ENCODE measurements at places on chromosomes 7 and 10.

GRCh38 chr10:22958338-22958737 is 30.5 kb downstream of the ARMC3 start:
- peak; percentile 66 for DNase-seq

DNA sequence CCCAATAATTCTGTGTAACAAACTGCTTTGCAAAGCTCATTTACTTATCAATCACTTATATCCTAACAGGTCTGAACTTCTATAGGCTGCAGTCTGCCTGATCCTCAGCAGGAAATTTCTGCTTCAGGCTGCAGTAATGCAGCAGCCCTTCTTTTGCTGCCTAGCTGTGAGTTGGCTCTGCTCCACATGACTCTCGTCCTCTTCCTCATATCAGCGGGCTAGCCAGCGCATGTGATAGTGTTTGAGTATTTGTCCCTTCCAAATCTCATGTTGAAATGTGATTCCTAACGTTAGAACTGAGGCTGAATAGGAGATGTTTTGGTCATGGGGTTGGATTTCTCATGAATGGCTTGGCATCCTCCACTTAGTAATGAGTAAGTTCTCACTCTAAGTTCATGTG is 387.8 kb downstream of the SEMA3D start:
- DNase-seq, result peak; percentile 20

DNA sequence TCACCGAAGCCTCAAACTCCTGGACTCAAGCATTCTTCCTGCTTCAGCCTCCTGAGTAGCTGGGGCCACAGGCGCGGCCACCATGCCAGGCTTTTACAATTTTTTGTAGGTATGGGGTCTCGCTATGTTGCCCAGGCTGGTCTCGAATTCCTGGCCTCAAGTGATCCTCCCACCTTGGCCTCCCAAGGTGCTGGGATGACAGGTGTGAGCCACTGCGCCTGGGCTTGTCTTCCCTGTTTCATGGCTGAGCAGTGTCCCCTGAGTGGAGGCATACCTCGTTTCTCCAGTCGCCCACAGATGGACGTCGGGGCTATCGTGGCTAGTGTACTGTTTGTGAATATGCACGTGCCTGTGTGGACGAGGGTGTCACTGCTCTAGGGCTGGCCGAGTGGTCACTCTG is 11.3 kb downstream of the INPP5A start:
- DNase-seq, result no peak

- DNase-seq, result peak; percentile 74
Measured at GRCh38 chr7:76359978-76360638, 1.3 kb upstream of the YWHAG start.

DNA sequence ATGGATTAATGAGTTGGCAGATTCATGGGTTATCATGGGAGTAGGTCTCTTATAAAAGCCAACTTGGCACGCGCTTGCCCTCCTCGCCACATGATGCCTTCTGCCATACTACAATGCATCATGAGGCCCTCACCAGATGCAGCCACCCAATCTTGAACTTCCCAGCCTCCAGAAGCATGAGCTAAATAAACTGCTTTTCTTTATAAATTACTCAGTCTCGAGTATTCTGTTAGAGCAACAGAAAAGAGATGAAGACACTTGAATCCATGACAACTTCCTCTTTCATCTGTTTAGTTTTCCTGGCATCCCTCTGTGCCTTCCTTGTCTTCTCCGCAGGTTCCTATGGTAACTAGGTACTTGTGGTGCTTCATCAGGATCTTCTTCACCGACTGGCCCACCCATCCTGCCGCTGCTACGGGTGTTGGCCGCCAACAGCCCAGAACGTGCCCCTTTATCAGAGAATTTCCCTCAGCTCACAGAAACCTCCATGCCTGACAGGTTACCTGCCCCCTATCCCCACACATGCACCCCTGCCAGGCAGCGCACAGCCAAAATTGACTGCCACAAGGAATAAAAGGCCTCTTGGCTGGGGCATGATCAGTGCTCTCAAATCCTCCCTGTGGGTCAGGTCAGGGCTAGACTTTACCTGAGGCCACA is 28.0 kb upstream of the PPIF start:
- no peak for DNase-seq

- DNase-seq, result no peak
Measured at GRCh38 chr10:104328646-104328895, 9.7 kb downstream of the ITPRIP start.

- no peak for DNase-seq
Measured at GRCh38 chr7:38506004-38506403, 125.2 kb downstream of the AMPH start.

GRCh38 chr7:71871446-71871845 is 540.7 kb downstream of the CALN1 start:
- no peak for DNase-seq

DNA sequence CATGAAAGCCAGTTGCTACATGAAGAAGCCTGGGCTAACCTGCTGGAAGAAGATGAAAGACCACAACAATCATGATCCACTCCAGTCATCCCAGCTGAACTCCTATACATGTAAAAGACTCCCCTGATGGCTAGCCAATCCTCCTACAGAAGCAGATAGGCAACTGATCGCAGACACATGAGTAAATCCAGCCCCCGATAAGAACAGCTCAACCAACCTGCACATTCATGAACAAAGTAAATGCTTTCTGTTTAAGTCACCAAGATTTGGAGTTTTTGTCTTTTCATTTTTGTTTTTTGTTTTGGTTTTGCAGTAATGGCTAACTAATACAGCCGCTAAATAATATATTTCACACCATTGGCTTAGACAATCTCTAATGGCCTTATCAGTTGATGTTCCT is 53.7 kb downstream of the PRLHR start:
- no peak for DNase-seq

DNA sequence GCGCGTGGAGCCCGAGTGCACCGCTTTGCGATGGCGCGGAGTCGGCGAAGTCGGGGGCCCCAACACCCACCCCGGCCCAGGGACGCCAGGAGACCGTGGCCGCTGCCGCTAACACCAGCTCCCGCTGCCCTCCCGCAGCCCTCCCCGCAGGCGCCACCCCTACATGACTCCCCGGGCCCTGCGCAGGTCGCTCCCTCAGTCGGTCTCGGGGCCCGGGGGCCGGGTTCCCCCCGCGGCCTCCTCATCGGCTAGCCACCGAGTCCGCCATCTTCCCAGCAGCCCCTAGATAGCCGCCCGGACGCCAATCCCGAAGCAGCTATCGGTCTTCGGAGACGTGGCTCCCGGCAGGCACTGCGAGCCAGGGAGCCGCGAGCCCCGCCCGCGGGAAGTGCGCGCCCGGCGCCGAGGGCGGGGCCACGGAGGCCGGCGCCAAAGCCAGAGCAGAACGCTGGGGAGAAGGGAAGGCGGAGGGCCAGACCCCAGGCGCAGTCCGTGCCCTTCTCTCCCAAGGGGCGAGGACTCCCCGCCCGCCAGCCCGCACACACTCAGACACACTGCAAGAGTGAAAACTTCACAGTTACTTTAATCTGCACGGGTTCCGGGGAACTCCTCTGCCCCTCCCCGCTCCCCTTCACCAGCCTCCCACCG is at the start of gene FASTK:
Gene FASTK (minus strand): TSS at position 288 of the 648 bp plus-strand sequence. CDS start 43 bp downstream, at position 245.
- peak; percentile 92 for DNase-seq

GRCh38 chr10:75117995-75118394 is 6.5 kb downstream of the SAMD8 start:
- DNase-seq, result peak; percentile 53

- no peak for DNase-seq
Measured at GRCh38 chr10:4390219-4390618, 435.8 kb upstream of the AKR1E2 start.

DNA sequence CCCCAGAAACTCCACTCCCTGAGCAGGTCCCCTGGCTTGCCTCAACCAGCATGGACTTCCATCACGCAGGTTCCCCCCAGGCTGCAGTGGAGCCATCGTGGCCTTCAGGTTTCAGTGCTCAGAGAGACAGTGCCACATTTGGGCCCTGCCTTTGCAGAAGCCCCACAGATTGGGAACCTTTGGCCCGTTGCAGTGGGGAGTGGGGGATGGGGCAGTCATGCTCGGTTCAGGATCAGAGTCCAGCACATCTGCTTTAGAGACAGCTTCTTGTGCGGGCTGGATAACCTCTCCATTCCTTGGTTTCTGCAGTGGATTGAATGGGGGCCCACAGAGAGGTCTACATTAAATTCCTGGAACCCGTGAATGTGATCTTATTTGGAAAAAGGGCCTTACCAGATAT is 183.9 kb downstream of the EBF3 start:
- DNase-seq, result no peak

DNA sequence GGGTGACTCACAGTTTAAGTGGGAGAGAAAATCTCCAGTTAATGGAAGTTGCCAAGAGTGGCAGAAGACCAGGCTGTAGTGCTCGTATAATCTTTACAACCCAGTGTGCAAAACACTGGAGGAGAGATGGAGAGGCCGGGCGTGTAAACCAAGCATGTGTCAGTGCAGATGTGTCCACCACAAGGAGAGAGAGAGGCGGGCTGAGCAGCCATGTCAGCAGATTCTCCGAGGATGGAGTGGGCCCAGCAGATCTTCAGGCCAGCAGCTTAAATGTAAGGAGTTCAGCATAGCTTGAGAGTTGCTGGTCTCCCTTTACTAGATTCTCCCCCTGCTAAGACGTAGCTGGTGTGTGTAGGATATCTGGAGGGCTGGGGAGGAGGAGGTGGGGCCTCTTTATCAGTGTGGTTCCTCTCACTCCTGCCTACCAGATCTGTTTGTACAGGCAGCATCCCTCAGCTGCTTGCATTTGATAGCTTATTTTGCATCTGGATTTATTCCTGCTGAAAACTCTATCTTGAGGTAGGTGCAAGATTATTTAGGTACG is 13.7 kb downstream of the BPGM start:
- no peak for DNase-seq

DNA sequence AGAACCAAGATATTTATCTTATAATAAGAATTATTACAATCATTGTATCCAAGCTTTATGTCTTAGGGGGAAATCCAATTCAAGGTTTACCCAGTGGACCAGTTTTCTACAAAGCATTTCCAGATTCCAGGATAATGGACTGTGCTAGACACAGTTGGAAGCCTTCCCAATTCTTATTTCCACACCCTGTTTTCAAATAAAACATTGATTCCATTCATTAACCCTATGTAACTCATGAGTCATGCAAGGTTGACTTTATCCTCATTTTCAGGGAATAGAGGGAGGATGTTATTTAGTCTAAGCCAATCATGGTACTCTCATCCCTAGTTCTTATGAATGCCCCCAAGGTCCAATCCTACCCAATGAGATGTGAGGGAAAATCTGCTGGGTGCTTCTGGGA is 145.7 kb downstream of the RNLS start:
- DNase-seq, result no peak

- DNase-seq, result no peak
Measured at GRCh38 chr7:114864278-114864677, 57.6 kb upstream of the MDFIC start.

DNA sequence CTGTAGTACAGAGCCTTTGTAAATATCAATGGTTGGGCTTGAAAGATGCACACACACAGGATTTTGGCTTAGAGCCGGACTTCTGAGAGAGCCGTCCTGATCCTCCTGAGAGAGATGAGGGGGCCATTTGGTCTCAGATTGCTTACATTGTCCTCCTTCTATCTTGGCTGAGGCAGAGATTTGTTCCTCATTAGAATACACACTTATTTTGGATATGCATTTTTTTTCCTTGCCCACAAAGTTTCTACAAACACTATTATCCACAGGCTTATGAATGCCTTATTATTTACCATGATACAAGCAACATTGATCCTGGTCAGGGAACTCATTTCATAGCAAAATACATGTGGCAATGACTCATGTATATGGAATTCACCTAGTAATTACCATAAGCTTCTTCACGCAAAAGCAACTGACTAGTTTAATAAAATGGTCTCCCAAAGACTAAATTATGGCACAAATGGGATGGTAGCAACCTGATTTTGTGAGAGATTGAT is 175.3 kb downstream of the MDFIC start:
- peak; percentile 87 for DNase-seq

- peak; percentile 47 for DNase-seq
Measured at GRCh38 chr7:70694434-70694970, 437.4 kb upstream of the GALNT17 start.

DNA sequence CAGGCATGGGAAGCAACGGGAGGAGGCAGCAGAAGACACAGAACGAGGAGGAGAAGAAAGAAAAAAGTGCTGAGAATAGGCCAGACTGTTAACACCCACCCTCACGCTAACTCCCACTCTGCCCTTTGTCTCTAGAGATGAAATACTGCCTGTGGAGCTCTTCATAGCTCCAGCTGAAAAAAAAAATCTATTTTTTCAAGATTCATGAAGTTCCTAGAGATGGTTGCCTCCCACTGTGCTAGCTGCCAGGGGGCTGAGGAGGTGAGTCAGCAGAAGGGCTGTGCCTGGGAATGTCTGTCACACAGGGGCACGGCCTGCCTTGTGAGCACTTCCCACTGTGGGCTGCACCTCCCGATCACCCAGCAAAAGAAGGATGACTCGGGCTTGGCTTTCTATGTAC is 144.5 kb downstream of the RNF216 start:
- peak; percentile 93 for DNase-seq

GRCh38 chr7:134504660-134505164 is 22.7 kb upstream of the AKR1B10 start:
- DNase-seq, result no peak

DNA sequence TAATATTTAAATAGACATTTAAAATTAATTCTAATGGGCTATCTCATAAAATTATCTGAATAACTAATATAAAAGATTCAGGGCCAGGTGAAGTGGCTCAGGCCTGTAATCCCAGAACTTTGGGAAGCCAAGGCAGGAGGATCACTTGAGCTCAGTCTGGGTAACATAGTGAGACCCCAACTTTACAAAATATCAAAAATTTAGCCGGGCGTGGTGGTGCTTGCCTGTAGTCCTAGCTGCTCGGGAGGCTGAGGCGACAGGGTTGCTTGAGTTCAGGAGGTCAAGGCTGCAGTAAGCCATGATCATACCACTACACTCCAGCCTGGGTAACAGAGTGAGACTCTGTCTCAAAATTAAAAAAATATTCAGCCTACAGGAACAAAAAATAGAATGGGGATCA is 12.5 kb downstream of the NOBOX start:
- no peak for DNase-seq

- no peak for DNase-seq
Measured at GRCh38 chr10:37728830-37729229, 128.6 kb downstream of the ZNF248 start.

- no peak for DNase-seq
Measured at GRCh38 chr7:22549667-22550513, 49.9 kb upstream of the STEAP1B start.

- DNase-seq, result no peak
Measured at GRCh38 chr7:26331113-26331512, 39.5 kb downstream of the SNX10 start.

DNA sequence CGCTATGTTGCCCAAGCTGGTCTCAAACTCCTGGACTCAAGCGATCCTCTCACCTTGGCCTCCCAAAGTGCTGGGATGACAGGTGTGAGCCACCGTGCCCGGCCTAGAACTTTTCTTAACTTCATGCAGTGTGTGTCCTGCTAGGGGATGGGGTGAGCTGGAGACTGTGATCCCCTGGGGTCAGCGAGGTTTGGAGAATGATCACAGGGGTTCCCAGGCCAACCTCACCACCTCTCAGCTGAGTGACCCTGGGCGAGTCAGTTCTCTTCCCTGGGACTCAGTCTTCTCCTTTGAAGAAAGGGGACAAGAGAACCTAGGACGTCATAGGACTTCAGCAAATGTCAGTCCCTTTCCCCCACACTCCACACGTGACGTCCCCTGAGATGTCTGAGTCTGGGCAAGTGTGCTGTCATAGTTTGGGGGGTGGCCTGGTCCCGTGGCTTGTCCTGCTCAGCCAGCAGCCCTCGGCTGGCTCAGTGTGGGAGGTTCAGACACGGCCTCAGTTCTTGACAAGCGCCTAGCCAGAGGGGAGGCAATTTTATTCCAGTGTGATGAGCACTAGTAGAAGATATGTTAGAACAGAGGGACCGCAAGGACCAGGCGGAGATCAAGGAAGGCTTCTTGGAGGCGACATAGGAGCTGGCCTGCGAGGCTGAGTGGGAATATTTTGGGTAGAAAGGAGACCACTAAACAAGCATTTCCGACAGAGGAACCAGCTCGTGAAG is 43.3 kb upstream of the ELN start:
- no peak for DNase-seq

Data from choroid plexus epithelial cell (primary cell).